Vagina (tissue), 2 donors: ENCODE measurements at places on chromosomes 7 and 10.

GRCh38 chr7:101173752-101174244 lies 6.3 kb downstream of the NAT16 start:
- peaks cover 27% of the 10 kb centered on the region for H3K4me1 ChIP-seq
- DNase-seq, result no peak
- H3K27me3 ChIP-seq, result peaks cover 24% of the 10 kb centered on the region
- H3K4me3 ChIP-seq, result no peak overlapping the region

DNA sequence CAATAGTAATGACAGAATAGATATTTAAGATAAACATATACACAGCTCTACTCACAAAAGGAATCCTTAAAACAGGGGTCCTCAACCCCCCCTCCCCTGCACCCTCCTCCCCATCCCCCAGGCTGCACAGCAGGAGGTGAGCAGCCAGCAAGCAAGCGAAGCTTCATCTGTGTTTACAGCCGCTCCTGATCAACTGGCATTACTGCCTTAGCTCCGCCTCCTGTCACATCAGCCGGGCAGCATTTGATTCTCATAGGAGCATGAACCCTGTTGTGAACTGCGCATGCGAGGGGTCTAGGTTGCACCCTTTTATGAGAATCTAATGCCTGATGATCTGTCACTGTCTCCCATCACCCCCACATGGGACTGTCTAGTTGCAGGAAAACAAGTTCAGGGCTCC lies 65.5 kb downstream of the SMURF1 start:
- DNase-seq, result no peak
- H3K27me3 ChIP-seq, result no peaks in the 10 kb centered on the region
- H3K4me3 ChIP-seq, result no peak overlapping the region
- no peaks in the 10 kb centered on the region for H3K36me3 ChIP-seq
- peaks cover 41% of the 10 kb centered on the region for H3K4me1 ChIP-seq
- H3K27ac ChIP-seq, result no peak overlapping the region

GRCh38 chr10:17344206-17344605 lies 110.2 kb downstream of the ST8SIA6 start:
- no peaks in the 10 kb centered on the region for H3K27me3 ChIP-seq
- H3K4me3 ChIP-seq, result no peak overlapping the region
- no peaks in the 10 kb centered on the region for H3K36me3 ChIP-seq
- H3K27ac ChIP-seq, result no peak overlapping the region

DNA sequence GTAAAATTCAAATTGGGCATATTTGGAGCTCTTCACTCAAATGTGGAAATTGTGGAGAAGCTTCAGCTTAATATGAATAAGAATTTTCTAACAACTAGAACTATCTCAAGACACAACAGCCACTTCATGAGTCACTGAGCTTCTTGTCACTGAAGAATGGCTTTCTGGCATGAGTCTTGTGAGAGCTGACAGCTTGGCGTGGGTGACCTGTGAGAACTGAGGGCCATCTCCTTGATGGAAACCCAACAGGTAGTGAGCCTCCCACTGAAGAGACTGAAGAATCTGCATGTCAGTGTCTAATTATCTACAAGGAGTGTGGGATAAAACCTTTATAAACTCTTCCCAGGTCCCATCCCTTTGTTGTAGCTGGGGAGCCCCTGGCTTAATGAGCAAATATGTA lies 66.0 kb downstream of the CLEC2L start:
- H3K27me3 ChIP-seq, result no peaks in the 10 kb centered on the region
- no peaks in the 10 kb centered on the region for H3K4me1 ChIP-seq
- no peaks in the 10 kb centered on the region for H3K36me3 ChIP-seq
- no peak for DNase-seq
- no peak overlapping the region for H3K27ac ChIP-seq

- H3K27ac ChIP-seq, result peak overlapping the region; percentile 43
- no peak for DNase-seq
- H3K4me1 ChIP-seq, result peaks cover 27% of the 10 kb centered on the region
- peak overlapping the region; percentile 32 for H3K4me3 ChIP-seq
- no peaks in the 10 kb centered on the region for H3K36me3 ChIP-seq
- H3K27me3 ChIP-seq, result no peaks in the 10 kb centered on the region
Observed at GRCh38 chr7:2613931-2614600, 17.7 kb upstream of the TTYH3 start.
